ENCODE measurements at places on chromosomes 16 and 17.

GRCh38 chr17:199806-200545 is 18.5 kb upstream of the DOC2B start:
- DNase-seq, result no peak

DNA sequence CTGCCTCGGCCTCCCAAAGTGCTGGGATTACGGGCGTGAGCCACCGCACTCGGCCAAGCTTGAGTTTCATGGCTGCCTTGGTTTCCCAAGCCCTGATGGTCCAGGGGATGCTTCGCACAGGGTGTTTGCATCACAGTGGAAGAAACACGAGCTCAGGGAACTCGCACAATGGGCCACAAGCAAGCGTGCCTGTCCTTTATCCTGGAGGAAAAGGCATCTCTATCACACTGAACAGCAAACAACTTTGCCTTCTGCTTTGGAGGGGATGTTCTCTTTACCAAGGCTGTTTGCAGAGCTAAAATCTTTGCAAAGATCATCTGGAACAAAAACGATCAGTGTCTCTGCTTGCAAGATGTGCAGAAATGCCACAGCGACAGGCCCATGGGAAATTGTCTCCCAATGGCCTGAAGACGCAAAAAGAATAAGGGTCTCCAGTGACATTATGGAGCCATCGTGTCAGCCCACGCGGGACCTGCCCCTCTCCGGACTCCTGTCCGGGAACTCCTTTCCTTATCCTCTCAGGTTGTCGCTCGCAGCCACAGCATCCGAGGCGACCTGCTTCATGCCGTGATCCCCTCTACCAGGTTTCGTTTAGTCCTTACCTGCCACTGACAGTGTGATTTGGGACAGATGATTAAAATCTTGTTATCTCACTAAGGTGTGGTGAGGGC is 44.1 kb upstream of the CBFA2T3 start:
- no peak for DNase-seq

DNA sequence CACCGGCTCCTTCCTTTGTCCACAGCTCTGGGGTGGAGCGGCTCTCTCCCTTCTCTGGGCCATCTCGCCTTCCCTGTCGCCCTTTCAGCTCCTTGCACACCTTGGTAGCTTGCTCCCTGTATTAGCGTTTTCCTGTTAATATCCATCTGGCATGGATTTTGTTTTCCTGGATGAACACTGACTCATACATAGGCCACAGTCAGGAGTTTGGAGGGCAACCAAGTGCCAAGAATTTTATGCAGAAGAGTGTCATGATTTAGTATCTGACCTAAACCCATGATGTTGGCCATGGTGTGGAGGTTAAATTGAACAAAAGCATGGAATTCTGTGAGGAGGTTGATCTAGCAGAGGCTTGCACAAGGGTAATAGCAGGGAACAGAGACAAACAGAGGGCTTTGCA is 180.9 kb downstream of the AIPL1 start:
- DNase-seq, result no peak

- no peak for DNase-seq
Observed at GRCh38 chr17:72253597-72253996, 132.8 kb downstream of the SOX9 start.

- DNase-seq, result no peak
Observed at GRCh38 chr17:57597531-57598453, 147.3 kb downstream of the CCDC182 start.

DNA sequence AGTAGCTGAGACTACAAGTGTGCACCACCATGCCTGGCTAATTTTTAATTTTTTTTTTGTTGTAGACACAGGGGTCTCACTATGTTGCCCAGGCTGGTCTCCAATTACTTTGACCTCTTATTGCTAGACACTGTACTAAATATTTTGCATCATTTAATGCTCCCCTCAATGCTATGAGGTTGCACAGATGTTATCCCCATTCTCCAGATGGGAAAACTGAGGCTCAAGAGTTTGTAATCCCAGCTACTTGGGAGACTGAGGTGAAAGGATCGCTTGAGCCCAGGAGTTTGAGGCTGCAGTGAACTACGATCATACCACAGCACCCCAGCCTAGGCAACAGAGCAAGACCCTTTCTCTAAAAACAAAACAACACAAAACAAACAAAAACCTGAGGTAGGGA is 443.3 kb upstream of the C16orf82 start:
- no peak for DNase-seq

- no peak for DNase-seq
Observed at GRCh38 chr17:74808714-74809430, 32.7 kb upstream of the NAT9 start.

GRCh38 chr17:43967251-43967875 is 13.6 kb upstream of the PYY start:
- DNase-seq, result no peak

GRCh38 chr17:41739661-41740352 is 5.4 kb upstream of the HAP1 start:
- no peak for DNase-seq

DNA sequence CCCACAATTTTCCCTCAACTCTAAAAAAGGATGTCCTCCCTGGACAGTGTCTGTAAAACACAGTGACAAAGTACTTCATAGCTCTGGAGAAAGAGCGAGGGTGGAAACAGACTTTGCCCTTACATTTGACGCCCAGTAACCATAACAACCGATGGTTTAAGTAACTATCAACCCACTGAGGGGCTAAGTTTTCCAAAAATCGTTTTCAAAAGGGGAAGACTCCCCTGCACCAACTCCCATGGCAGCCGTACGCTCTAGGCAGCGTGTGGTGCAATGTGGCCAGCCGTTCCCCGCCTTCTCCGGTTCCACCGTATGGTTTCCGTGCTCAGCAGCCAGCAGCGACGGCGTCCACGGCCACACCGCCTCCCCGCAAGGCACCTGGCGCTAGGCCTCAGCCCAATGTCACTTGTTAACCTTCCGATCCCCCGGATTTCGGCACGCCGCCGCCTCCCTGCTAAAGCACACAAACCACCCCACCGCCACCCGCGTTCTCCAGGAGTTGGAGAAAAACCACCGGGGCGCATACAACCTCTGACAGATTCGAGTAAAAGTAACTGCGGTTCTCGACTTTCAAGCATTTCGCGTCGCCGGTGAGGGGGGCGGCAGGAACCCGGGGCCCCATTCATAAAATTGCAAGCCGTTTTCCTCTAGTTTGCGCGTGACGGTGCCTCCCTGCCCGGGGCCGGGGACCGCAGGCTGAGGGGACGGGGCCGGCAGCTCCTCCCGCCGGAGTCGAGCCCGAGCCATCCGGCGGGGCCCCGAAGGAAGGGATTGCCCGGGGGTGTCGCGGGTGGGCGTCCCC is 661 bp downstream of the TEX2 start:
- peak; percentile 24 for DNase-seq

GRCh38 chr17:41490000-41490990 is 585 bp upstream of the KRT36 start:
- DNase-seq, result no peak

Measured in stimulated activated CD8-positive, alpha-beta memory T cell treated with anti-CD3 and anti-CD28 coated beads, Interleukin-4, amount 100 ng/mL, for 1 hour (primary cell).